ENCODE measurements at places on chromosomes 7 and 10.
A peak's percentile ranks its signal among the peaks of the same experiment; 100 is the strongest.

DNA sequence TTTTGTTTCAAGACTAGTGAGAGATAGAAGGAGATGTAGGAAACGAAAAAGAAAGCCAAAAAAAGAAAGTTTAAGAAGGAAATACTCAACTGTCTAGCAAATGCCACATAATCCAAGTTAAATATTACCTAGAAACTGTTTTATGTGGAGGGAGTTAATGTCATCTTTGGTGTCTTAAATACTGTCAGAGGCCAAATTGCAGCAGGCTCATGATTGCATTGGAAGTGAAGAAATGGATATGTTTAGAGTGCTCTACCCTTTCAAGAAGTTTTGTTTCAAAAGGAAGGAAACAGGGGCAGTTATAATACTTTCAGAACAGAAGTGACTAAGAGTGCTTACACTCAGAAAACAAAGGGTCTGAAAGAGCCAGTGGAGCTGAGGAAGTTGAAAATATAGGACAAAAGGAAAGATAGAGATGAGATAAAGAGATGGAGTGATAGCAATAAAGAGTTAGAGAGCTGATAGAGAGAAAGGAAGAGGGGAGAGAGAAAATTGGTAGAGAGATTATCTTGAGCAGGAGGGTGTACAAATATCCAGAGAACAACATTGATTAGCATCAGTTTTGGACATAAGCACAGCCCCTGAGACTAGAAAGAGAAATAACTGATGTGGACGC is 28.0 kb upstream of the GNAI1 start:
- DNase-seq = no peak

- DNase-seq = no peak
Observed at GRCh38 chr7:51878865-51879264, 562.3 kb upstream of the COBL start.

DNA sequence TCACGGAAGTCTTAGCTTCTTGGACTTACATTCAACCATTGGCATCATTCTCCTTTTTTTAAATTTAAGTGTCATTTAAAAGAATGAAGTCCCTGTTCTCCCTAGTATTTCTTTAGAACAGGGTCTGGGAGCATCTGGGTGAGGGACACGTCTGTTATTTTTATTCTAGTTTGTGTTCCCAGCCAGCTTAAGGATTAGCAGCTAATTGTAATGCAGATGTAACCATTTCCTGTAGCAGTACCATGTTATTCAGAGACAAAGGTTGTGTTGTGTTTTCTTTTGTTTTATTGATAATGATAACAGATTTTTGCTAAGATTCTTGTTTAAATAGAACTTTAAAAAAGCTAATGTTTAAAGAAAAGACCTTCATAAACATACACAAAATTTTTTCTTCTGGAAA is 34.3 kb downstream of the BMS1 start:
- no peak for DNase-seq

DNA sequence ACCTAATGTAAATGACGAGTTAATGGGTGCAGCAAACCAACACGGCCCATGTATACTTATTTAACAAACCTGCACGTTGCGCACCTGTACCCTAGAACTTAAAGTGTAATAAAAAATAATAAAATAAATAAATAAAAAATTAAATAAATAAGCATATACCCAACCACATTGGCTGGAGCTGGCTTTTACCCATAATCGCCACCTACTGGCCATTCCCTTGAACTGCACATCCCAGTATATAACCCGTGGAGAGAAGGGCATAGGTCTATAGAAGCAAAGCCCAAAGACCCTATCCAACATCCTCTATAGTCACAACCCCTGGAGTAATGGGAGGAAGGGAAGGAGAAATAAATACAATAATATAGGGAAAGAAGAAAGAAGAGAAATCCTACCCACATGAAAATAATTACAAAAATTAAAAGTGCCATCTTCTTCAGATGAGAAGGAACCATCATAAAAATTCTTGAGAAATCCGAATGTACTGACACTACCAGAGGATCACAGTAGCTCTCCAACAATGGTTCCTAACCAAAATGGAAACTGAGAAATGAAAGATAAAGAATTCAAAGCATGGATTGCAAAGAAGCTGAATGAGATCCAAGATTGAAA is 65.6 kb downstream of the TWIST1 start:
- peak; percentile 10 for DNase-seq

DNA sequence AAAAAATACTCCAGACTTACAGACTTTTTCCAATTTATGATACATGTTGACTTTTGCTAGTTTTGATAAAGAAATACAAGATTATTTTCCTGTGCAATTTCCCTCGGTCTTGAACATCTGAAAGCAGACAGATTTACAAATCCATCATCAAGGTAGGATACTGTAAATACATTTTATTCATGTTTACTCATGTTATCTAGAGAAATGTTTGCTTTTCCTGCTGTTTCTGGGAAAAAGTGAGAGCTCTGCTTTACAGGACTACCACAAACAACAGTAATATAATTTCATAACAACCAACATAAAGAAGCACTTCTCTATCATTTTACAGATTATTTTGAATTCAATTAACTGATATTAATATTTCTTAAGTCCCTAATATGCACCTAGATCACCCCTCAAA is 31.7 kb upstream of the CASD1 start:
- DNase-seq = no peak

- no peak for DNase-seq
Observed at GRCh38 chr10:7340179-7340874, 70.5 kb downstream of the SFMBT2 start.

GRCh38 chr7:94391726-94392392 is 2.8 kb upstream of the COL1A2 start:
- DNase-seq = peak; percentile 91

DNA sequence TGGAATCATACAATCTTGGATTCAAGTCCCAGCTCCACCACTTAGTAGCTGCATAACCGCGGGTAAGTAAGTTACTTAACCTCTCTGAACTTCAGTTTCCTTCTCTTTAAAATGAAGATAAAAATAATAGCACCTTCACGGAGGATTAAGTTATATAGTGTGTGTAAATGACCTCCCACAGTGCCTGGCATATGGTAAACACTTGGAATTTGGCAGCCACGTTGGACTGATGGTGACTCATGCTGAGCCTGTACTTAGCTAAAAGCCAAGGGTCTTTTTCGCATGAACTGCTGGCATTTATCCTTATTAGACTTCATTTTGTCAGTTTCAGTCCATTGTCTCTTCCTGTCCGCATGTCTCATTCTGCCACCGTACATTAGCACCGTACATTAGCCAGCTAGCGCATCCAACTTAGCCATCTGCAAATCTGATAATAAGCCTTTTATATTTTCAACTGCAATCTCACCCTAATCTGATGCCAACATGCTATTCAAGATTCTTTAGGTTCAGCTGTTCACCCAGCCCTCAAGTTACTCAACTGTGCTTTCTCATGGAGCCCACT is 11.2 kb downstream of the SLC13A4 start:
- DNase-seq = peak; percentile 89
